Urinary bladder (tissue), 4 donors: ENCODE measurements at places on chromosomes 2 and 18.

- DNase-seq: no peak
Observed at GRCh38 chr2:177535000-177535399, 142.4 kb downstream of the AGPS start.

DNA sequence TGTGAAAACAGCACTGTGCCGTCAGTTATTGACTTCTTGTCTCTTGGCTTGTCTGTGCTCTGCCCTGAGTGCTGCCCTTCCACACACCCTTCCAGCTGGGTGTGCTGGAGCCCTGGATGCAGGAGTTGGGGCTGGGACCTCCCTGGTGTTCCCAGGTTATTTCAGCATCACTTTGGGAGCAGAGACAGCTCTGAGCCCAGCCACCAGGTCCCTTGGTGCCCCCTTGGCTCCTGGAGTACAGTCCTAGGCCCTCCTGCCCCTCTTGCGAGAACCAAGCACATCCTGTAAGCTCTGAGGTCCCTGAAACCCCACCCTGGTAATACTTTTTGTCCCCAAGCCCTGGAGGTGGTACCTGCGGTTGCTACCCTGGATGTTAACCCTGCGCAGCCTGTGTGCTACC, 24.3 kb downstream of the BOK start:
- no peak for DNase-seq

DNA sequence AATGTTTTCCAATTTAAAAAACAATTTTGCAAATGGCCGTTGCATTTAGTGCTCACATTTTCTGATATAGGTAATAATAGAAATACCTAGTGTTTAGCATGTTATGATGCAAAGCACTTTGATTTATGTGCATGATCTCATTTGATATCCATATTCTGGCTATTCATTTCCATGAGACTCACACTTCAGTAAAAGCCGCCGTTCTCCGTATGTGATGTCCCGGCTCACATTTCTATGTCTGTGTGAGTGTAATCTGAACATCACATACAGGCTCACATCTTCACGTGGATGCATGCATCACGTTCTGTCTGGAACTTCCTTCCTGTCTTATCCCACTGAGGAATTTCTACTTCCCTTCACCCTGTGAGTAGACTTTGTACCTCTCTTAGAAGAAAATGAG, 45.8 kb downstream of the DCDC2C start:
- DNase-seq: no peak

DNA sequence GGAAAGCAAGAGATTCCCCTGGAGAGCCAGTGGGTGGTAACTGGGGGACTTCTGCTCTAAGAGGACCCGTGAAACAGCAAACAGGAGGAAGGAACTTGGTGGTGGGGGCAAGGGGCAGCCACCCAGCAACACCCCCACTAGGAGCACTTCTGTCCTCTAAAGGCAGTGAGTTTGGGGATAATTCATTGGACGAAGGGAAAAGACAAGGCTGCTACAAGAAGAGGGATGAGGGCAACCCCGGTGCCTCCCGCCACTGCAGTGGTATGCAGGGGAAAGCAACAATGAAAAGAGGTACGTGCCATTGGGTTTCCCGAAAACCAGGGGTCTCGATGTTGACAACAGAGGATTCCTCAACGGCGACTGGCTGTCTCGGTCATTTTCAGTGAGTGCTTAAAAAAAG, 9.1 kb downstream of the RPL31 start:
- DNase-seq: no peak

GRCh38 chr2:181239201-181239799, 217.9 kb upstream of the ITGA4 start:
- no peak for DNase-seq

DNA sequence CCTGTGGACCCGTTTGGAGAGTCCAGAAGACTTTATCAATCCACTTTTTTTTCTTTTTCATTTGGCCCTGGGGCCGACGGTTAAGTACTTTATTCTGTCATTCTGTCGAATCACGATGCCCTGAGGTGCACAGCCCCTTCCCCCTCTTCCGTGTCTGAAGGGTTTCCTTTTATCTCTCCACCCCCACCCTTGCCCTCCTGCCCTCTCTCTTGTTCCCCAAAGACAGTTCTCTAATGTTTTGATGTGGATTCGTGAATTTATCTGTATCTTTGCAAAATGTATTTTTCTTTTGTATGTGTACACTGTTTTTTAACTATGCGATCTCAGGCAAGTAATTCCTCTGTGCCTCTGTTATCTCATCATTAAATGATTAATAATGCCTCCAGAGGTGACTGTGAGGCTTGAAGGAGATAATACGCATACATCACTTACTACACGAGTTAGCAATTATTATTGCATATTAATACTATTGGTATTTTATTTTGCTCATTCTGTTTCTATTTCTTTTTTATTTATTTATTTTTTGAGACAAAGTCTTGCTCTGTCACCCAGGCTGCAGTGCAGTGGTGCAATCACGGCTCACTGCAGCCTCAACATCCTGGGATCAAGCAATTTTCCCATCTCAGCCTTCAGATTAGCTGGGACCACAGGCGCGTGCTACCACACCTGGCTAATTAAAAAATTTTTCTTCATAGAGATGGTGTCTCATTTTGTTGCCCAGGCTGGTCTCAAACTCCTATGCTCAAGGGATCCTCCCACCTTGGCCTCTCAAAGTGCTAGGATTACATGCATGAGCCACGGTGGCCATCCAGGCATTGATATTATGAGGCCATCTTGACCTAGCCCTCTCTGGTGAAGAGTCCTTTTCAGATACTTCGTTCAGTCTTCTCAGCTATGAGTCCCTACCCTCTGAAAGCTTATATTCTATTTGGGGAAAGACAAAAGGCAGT, 1.4 kb upstream of the CASP8 start:
- DNase-seq: peak; percentile 42

DNA sequence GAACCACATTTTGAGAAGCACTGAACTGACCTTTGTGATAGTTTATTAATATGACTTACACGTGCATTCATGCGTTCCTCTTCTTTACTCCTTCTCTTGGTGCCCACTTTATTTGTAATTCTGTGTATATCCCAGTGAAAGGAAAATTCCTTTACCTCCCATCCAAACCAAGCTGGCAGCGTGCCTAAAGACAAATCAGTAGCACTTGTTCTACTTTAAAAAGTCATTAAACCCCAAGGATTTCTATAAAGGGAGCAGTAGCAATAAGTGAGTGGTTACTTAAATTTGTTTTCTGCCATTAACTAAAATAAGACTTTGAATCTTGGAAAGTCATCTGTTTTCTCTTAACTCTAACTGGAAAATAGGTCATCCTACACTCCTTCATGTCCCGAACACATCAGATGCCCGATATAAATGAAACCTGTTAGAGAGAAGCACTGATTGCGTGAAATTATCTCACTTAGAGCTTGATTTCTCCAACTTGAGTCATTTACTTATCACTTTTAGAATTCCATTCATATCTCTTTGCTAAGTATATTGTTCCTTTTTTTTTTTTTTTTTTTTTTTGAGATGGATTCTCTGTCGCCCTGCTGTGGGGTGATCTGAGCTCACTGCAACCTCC, 10.7 kb downstream of the PIK3C3 start:
- no peak for DNase-seq

DNA sequence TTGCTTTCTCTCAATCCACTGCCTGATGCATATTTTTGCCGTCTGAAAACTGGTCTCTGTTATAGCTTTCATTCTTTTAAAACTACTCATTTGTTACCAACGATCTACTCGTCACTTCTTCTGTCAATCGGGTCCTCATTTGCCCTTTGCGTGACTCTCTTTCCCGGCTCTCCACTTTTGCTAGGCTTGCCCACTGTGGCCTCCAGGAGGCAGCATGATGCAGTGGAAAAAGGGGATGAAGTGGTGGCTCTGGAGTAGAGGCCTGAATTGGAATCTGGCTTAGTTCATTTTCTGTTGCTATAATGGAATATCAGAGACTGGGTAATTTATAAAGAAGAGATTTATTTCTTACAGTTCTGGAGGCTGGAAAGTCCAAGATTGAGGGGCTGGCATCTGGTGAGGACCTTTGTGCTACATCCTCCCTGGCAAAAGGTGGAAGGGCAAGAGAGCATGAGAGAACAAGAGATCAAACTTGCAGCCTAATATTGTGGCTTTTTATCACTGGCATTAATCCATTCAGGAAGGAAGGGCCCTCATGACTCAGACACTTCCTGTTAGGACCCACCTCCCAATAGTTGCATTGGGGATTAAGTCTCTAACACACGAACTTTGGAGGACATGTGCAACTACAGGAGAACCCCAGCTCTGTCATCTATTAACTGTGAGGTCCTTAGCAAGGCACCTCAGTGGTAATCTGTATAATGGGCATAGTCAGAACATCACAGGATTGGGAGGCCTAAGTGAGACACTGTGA, 15.4 kb downstream of the GDF7 start:
- no peak for DNase-seq

DNA sequence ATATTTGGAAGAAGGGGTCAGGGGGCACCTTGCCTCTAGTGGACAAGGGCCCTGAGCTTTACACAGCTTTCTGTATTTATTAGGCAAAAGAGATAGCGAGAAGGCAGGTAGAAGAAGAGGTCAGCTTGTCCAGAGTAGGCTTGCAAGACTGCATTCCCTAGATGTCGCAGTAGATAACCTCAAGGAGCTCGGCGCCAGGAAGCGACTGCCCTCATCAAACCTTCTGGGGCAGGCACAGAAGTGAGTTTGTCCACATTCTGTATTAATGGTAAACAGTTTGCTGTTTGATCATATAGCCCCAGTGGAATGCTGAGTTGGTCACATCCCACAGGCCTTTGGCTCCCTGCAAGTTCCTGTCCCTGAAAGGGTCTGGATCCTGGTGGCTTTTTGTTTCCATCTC, 7.0 kb downstream of the CHCHD5 start:
- no peak for DNase-seq

DNA sequence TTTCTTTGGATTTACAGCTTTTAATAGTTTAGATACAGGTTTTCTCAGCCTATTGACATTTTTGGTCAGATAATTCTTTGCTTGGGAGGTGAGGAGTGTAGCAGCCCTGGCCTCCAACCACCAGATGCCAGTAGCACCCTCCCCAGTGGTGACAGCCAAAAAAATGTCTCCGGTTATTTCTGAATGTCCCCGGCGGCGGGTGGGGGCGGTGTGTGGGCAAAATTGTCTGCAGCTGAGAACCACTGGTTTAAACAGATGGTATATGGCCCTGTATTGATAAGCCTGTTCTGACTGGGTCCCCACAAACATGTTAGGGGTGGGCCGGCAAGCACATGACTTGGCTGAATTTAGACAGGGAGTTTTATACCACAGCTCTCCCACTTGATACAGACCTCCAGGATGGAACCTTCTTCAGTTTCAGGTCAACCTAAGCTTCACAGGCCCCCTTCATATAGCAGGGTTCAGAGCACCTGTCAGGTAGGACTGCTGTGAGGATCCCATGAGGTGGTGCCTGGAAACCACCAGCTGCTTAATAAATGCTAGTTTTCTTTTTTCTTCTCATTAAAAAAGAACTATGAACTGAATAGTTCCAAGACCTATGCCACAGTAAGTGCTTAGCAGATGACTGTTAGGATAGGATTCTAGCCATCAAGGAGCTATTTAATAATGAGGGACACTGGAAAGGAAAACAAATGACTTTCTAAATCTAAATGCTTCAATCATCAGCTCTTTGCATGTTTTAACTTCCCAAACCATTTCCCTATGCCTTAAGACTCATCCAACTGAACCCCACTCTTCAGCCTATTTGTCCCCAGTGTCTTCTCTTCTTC, 18.1 kb downstream of the LPIN2 start:
- no peak for DNase-seq

GRCh38 chr2:191247381-191248057, 2.3 kb downstream of the MYO1B start:
- DNase-seq: no peak

- no peak for DNase-seq
Observed at GRCh38 chr2:2164326-2164917, 166.7 kb downstream of the MYT1L start.

DNA sequence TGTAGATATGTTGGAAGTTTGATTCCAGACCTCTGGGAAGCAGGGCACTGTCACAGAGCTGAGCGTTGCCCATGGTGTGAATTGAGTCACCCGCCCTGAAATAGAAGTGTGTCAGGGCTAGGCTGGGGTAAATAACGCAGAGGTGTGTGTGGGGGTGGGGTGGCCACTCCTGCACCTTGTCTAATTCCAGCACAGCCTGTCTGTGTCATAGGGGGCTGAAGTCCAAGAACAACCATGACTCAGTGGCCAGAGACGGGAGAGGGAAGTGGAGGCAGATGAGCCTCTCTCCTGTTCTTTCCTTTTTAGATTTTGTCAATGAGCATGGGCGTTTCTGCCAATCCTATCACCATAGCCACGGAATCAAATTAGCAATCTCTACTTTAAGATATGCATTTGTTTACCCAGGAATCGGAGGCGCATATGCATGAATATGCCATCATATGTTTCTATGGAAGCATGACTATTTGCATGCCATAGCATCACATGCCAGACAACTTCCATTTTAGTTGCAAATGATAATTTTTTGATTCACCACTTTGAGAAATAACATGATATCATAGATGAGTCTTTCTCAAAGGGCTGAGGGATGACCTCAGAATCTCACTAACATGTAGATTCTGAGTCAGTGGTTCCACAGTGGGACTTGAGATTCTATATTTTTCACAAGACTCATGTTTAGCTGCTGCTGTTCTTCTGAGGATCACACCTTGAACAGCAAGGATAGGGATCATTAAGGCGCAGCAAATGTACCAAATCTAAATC, 852.9 kb downstream of the DCDC2C start:
- no peak for DNase-seq

DNA sequence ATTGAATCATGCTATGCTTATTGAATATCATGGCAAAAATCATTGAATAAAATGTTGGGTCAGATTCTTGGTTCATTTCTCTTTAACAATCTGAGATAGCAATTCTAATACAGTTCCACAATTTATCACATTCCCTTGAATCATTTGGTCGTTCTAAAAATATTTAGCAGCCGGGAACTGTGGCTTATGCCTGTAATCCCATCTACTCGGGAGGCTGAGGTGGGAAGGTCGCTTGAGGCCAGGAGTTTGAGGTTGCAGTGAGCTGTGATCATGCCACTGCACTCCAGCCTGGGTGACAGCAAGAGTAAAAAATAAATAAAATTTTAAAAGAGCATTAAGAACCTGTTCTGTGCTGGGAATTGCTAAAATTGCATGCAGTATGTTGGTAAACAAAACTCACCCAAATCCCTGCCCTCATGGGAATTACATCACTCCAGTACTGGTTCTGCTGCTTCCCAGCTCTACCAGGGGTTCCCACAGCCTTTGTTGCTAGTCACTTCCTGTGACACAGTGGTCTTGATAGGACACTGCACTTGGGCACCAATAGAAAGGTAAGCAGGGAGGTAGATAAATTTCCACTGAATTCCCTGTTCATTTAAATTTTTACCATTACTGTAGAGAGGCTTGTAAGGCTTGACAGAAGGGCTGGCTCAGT, 200.4 kb downstream of the CTNNA2 start:
- DNase-seq: no peak

GRCh38 chr2:80028584-80028983, 276.0 kb downstream of the LRRTM1 start:
- no peak for DNase-seq
